ENCODE measurements at places on chromosomes 1 and 21.

- DNase-seq, result no peak
These were observed 26.3 kb downstream of the TFAP2E start for GRCh38 chr1:35599411-35599810.

GRCh38 chr1:219754767-219755166, 141.9 kb upstream of the ZC3H11B start:
- no peak for DNase-seq

DNA sequence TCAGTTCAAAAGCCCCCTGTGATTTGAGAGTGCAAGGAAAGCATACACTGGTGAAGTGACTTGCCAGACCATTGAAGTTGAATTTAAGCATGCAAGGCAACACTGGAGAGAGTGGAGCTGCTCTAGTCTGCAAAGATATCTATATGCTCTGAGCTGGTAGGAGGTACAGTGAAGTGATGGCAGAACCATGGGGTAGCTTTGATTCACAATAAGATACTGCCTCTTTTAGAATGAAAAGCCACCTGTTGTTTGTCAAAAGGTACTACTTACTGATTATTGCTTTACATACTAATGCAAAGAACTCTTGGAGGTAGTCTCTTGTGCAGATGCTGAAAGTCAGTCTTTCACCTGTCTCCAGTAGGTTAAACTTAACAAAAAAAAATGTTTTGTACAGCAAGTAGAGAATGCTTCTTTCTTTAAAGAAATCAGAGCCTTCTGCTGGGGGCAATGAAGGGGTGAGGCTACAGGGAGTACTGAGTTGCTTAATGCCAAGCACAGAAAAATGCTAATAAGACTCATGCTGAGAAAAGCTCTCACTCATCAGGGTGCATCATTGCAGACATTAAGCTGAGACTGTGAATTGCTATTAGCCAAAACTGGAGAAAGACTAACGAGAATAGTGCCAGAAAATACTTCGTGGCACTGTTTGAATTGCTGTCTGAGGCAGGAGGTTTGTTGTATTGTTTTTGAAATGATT, 1150.5 kb upstream of the TMPRSS15 start:
- no peak for DNase-seq

DNA sequence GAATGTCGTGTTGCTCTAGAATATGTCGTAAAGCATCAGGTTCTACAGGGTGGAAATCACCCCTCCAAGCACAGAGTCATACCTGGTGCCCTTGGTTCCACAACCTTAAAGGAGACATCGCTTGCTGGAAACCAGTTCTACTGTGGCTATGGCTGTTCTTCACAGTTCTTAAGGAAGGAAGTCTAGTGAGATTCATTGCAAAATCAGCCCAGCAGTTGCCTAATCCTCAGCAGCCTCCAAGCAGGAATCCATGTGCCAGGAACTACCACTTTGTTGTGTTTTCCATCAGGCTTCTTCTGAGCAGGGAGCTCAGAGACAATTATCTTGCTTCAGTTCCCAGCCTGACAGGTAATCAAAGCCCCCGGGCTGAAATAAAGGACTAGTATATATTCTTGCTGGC, 45.0 kb upstream of the SLC35F3 start:
- no peak for DNase-seq

DNA sequence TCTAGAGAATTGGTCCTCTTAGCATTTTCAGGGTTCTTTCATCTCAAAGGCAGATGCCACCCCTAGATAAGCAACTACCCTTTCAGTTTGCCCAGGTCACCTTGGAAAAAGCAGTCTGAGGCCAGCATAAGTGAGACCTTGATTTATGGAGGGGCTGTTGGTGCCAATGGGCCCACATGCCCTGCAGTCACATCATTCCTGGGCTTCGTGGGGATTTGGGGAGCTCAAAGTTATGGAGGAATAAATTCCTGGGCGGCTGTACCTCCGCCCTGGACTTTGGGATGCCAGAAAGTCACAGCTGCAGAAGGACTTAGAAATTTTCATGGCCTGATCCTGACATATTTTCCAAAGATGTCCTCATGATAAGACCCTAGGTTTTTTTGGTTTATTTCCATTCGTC, 2.7 kb upstream of the SDHB start:
- no peak for DNase-seq

DNA sequence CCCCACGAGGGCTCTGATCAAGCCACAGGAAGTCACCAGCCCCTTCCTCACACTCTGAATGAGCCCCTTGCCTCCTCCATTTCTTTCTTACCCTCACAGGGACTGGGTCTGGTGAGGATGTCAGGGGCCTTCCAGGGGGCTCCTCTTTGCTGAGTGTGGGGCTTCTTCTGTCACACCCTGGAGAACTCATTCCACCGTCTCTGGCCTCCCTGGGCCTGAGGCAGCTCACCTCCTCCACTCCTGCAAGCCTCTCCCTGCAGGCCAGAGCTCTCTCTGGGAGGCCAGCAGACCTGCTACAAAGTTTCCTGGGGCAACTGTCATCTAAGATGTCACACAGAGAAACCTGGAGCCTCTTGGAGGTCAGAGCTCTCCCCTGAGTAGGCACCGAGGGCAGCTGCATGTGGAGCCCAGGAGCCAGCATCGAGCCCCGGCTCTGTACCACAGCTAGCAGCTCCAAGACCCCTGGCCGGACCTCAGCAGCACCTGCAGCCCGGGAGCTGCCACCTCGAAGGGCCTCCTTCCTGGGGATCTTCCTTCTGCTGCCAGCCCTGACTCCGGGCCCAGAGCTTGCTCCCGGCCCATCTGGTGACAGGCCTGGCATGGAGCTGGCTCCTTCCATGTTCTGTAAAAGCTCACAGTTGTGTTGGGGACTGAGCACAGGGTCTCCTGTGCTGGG, 1.1 kb downstream of the SPOCD1 start:
- no peak for DNase-seq

DNA sequence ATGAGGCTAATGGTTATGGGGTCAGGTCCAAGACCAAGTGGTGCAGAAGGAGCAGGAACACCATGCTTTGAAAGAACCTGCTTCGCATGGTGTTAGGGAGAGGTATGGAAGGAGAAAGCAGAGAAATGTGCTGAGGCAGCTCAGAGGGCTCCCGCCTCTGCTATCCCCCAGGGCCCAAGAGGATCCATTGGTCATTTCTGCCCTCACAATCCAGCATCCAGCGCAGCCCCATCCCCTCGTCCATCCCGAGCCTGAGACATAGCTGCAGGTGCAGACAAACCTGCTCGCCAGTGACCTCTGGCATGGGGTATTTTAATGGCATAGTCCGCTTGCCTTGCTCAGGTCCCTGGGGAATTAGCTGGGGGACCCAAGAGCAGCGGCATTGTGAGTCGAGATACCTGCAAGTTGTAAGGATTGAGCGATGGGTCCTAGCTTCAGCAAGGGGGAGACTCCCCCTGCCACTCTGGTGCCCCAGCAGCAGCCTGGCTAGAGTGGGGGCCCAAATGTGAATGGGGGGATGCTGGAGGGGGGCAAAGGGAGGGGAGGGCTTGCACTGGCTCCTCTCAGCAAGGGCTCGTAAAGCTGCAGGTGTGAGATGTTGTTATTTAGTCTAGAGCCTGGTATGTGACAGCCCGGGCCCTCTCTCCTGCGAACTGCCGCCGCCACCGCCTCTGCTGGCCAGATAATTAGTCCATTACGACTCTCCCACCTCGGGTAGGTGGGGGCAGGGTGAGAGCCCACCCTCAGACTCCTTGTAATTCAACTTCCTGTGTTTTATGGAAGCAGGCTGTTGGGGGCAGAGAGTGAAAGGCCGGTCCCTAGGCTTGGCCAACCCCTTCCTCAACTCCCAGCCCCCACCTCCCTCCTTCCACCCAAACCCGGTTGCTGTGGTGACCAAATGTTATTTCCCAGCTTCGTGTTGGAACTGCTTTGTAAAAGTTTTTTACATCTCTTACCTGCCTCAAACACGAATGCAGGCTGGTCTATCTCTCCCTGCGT, 118.8 kb downstream of the RNF220 start:
- no peak for DNase-seq

GRCh38 chr1:27678747-27679146, 6.8 kb upstream of the IFI6 start:
- no peak for DNase-seq

DNA sequence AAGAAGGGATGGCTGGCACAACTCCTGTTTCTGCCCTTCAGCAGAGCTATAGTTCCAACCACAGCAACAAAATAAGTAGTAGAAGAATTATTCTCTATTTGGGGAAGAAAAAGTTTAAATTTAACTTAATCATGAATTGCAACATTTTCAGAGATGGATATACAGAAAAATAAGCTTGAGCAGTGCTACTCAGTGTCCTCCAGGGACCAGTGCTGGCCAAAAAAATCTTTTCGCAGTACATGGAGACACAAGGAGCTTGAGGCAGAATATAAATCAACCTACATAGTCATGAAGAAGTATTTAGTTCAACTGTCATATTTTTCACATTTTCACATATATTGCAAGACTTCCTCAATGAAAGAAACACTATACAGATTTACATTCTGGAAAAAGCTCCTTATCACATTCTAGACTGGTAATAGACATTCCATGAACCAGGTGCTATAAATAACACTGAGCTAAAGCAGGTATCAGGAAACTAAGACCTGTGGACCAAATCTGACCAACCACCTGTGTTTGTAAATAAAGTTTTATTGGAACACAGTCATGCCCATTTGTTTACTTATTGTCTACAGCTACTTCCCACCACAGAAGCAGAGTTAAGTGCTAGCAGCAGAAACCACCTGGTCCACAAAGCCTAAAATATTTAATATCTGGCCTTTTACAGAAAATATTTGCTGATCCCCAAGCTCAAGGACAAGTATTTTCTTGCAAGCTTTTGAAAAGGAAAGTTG, 101.9 kb downstream of the RGS21 start:
- DNase-seq, result no peak

DNA sequence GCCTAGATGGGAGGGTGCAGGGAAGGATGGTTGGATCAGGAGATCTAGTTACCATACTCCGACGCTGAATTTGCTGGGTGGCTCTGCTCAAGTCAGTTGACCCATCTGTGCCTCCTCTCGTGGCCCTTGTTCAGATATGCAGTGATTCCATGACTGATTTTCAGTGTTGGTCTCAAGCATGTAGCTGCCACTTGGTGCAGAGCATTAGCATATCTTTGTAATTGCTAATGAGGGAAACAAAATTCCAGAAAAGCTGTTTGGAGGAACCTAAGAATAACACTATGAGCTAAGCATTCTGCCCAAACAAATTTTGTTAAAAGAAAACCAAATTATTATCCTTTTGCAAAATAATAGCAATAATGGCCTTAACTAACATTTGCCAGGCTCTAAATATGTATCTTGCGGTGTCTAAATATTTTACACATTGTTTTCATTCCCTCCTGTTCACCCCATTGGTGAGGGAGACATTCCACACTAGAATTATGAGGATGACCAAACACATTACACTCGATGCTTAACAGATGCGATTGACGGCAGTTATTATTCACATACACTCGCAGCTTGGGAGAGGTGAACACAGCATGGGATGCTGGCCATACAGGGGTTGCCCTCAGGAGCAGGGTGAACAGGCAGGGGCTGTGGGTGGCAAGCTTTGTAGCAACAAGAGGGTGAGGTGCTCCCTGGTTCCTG, 69.1 kb downstream of the KCNJ15 start:
- DNase-seq, result no peak

DNA sequence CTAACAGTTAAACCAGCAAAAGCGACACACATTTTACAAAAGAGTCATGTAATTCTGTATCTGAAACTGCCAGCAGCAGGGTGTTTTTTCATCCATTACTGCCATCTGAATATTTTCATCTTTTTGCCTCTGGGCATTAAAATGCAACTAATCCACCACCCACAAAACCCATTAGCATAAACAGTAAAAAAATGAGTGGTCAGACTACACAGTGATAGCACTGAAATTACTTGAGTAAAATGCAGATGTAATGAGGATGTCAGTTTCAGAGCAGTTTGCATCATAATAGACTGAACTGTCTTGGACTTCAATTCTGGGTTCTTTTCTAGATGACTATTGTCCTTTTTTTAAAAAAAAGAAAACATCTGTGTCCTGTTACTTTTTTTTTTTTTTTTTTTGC, 132.3 kb downstream of the GABPA start:
- DNase-seq, result no peak

DNA sequence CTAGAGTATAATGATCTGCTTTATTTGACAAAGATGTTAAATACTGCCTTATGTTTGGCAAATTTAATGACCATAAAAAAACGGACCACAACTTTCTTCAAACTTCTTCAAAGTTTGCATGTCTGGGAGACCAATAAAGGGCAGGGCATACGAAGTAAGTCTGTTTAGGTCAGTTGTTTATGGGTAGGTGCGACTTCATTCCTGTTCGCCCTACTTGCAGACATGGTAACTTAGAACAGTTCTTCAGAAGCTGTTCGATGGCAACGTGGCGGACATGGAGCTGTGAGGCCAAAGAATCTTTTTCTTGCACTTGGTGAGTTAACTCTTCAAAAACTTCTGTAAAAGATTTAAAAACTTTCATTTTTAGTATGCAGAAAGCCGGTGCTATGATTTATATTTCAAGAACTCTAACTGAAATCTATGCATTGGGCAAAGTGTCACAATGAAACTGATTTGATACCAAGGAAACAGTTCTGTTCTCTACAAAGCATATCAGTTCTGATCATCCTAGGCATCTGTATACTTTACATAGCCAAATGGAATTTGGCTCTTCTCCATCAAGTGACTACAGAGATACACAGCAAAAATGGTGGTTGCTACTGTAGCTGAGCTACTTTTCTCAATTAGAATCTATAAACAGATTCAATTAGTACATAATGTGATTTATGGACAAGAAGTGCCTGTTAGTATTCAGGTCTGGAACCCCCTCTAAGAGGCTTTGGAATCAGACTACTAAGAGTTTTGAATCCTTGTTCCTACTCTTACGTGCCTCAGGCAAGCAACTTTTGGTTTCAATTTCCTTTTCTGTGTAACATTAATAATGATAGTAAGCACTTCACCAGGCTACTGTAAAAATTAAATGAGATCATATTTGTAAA, 25.7 kb downstream of the C21orf91 start:
- DNase-seq, result no peak

DNA sequence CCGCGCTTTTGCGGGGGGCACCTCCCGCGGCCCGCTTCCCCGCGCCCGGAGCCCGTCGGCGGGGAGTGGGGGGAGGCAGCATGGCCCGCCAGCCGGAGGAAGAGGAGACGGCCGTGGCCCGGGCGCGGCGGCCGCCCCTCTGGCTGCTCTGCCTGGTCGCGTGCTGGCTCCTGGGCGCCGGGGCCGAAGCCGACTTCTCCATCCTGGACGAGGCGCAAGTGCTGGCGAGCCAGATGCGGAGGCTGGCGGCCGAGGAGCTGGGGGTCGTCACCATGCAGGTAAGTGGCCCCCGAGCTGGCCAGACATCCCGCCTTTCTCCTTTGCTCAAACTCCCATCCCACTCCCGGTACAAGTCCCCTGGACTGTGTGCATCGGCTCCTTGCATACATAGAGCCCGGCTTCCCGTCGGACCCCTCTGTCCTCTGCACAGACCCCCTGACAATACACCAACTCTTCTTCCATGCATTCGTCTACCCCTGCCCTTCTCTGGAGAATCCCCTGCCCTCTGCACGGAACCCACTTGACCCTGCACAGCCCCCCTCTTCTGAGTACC, 812 bp downstream of the CACHD1 start:
- no peak for DNase-seq

- DNase-seq, result no peak
These were observed 11.9 kb upstream of the TMEM61 start for GRCh38 chr1:54968551-54968950.

GRCh38 chr1:111504097-111504496, 664 bp upstream of the ADORA3 start:
- DNase-seq, result no peak

- DNase-seq, result no peak
These were observed 136.4 kb upstream of the ADGRL2 start for GRCh38 chr1:81664341-81664740.

All from activated naive CD4-positive, alpha-beta T cell (primary cell).